ENCODE measurements at places on chromosomes 6 and 20.

GRCh38 chr20:49171909-49172308 is 16.2 kb downstream of the STAU1 start:
- no peak for DNase-seq

GRCh38 chr6:75081921-75082320 is 123.9 kb downstream of the COL12A1 start:
- DNase-seq, result no peak

GRCh38 chr6:159203304-159204005 is 34.3 kb downstream of the FNDC1 start:
- DNase-seq, result peak; percentile 98

DNA sequence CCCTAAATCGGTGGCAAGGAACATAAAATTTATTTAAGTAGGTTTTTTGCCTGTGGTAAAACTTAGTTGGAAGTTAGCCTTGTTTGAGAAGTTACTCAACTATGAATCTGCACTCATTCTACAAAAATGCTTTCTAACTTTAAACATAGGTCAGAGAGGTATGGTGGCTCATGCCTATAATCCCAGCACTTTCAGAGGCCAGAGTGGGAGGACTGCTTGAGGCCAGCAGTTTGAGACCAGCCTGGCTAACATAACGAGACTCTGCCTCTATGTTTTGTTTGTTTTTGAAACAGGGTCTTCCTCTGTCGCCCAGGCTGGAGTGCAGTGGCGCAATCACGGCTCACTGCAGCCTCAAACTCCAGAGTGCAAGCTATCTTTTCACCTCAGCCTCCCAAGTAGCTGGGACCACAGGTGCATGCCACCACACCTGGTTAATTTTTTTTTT is 16.2 kb downstream of the USP49 start:
- DNase-seq, result peak; percentile 80

GRCh38 chr6:157831424-157832249 is 8.6 kb downstream of the SNX9 start:
- DNase-seq, result no peak

- DNase-seq, result no peak
These were observed 3.7 kb upstream of the MLIP start for GRCh38 chr6:54107470-54108090.

DNA sequence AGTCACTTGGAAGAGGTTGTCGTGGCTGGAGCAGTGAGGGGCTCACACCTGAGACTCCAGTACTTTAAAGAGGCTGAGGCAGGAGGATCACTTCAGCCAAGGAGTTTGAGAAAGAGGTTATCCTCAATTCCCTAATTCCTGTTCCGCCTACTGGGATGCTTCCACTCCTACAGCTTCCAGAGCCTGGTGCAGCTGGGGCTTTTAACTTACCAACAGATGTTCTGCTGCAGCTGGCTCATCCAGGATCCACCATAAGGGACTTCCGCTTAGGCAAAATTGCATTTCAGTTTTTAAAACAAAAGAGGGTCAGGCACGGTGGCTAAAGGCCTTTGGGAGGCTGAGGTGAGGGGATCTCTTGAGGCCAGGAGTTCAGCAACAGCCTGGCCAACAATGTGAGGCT is 59.1 kb upstream of the CDYL start:
- DNase-seq, result no peak

DNA sequence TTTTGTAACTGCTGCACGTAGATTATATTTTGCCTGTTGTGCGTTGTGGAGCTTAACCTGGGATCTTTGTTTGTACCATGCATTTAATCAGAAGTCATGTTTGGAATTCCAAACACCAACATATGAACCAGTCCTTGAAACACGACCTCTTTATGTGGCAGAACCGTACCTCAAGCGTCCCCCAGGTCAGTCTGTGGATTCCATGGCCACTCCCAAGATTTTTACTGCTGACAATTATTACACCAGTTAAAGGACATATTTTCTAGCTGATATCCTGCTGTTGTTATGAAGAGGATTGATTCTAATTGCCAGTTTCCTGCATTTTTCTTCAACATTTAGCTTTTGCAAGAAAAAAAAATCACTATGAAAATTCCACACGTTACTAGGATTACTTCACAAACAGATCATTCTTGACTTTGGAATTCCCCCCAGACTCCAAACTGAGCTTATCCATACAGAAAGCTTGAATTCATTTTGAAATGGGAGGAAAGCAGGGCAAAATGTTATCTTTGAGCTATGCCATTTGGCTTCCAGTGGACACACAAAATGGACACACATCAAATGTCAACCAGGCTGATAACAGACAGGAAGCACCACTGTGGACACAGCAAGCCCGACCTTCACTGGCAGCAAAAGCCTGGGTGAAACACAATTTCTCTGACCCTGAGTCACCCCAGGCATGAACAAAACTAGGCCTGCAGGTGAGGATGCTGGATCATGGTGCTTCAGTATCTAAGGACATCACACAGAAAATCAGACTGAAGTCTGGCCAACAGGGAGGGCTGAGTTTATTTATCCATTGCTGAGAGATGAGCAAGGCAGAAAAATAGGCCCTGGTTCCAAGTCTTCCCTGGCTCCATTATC is 542.9 kb upstream of the JAG1 start:
- peak; percentile 35 for DNase-seq

Measured in GM23248 (cell line).